ENCODE measurements at places on chromosomes 3 and 15. TPM values are rescaled to one million over a fixed set of nuclear protein-coding genes. Genes with fewer than 3 reads are reported as not detected.

GRCh38 chr3:5016211-5017161 is 37.2 kb downstream of the BHLHE40 start:
- H3K27me3 ChIP-seq, result no peaks in the 10 kb centered on the region
- no peak overlapping the region for H3K27ac ChIP-seq
- H3K4me1 ChIP-seq, result peaks cover 36% of the 10 kb centered on the region
- DNase-seq, result peak; percentile 59
- no peak overlapping the region for H3K4me3 ChIP-seq

DNA sequence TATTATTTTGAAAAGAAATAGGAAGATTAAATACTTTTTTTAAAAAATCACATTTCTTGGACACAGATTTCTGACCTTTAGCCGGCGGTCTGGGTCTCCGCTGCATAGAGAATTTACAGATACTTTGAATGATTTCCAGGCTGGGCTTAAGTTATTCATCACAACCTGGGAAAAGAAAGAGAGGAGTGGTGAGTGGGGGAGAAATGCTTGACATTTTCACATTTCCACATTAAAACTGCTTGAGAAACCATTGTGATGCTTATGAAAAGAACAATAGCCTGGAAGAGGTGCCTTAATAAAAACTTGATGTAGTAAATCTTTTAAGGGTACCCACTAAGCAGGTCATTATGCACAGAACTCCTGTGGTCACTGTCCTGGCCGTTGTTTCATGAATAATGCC is 166.8 kb upstream of the MRPL3 start:
- no peak overlapping the region for H3K27ac ChIP-seq
- no peaks in the 10 kb centered on the region for H3K27me3 ChIP-seq
- no peak overlapping the region for H3K4me3 ChIP-seq
- H3K4me1 ChIP-seq, result no peaks in the 10 kb centered on the region
- H3K36me3 ChIP-seq, result no peaks in the 10 kb centered on the region

- H3K27me3 ChIP-seq, result no peaks in the 10 kb centered on the region
- H3K4me3 ChIP-seq, result no peak overlapping the region
- no peaks in the 10 kb centered on the region for H3K4me1 ChIP-seq
Observed at GRCh38 chr15:61598655-61599054, 369.6 kb upstream of the RORA start.

The ITGB5 gene
- 73.5 TPM for total RNA-seq

The STAC gene
- 1.3 TPM for total RNA-seq
